ENCODE measurements at places on chromosomes 3 and 15.

DNA sequence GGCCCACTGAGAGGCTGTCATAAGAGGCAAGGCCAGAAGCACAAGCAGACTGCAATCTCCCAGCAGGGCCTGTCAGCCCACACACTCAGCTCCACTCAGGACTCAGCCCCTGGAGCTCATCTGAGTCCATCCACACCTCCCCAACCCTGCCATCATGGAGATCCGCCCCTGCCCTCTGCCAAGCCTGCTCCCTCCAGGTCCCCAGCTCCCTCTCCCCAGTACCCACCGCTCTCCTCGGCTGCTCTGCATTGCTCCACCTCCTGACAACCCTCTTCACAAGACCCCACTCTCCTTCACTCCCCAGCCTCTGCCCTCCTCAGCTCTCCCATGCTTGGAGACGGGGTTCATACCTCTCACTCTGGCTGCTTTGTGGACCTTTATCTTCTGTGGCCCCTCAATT, 11.1 kb downstream of the POC1A start:
- DNase-seq: no peak

- DNase-seq: no peak
Measured at GRCh38 chr15:63178034-63178433, 11.4 kb upstream of the RAB8B start.

- DNase-seq: no peak
Measured at GRCh38 chr3:85498177-85498576, 539.4 kb downstream of the CADM2 start.

GRCh38 chr3:136783708-136784191, 31.6 kb upstream of the STAG1 start:
- no peak for DNase-seq

- DNase-seq: no peak
Measured at GRCh38 chr15:91733661-91734060, 119.8 kb upstream of the SLCO3A1 start.

GRCh38 chr15:100115711-100116090, 226.1 kb downstream of the ADAMTS17 start:
- DNase-seq: no peak

GRCh38 chr3:13040361-13041074, 32.7 kb downstream of the IQSEC1 start:
- no peak for DNase-seq

GRCh38 chr3:70180664-70181063, 131.8 kb downstream of the MDFIC2 start:
- DNase-seq: no peak

GRCh38 chr3:187802928-187803259, 57.6 kb upstream of the BCL6 start:
- DNase-seq: no peak

Data from esophagus squamous epithelium (tissue), 5 donors.